Liver (tissue), 10 donors: ENCODE measurements at places on chromosomes 11 and 22. TPM values are rescaled to one million over a fixed set of nuclear protein-coding genes. Genes with fewer than 3 reads are reported as not detected.

DNA sequence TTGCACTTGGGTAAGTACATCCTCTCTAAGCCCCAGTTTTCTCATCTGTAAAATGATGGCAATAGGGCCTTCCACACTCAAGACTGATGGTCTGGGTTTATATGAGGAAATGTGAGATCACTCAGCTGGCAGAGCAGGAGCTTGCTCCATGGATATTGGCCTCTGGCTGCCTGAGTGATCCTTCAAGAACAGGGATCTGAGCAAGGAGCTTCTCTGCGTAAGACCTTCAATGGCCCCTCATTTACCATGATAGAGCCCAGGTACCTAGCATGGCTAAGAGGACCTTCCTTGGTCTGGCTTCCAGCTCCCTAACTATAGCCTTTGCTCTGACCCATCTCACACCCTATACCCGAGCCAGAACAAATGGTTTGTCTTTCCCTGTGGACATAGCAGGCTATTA is 5.5 kb downstream of the ROBO4 start:
- DNase-seq, result no peak

DNA sequence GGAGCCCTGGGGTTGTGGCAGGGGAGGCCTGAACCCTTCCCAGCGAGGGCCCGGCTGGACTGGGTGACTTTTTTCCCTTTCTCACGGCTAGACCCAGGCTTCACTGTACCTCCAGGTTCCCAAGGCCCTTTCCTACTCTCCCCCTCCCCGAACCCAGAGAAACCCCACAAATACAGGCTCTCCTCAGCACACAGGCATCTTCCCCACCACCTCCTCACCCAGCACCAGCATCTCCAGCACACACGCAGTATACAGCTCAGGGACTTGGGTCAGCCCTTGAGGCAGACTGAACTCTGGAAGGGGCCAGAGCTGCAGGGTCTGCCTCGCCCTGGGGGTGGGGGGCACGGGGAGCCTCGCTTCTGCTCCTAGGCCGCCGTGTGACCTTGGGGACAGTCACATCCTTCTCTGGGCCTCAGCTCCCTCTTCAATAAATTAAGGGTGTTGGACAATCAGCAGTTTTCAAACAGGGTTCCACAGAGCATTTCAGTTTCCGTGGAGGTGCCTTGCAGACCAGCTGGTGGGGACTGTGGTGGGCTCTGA is 4.5 kb downstream of the TMPRSS13 start:
- DNase-seq, result no peak

GRCh38 chr11:32658639-32659406 is 75.2 kb downstream of the EIF3M start:
- DNase-seq, result no peak

DNA sequence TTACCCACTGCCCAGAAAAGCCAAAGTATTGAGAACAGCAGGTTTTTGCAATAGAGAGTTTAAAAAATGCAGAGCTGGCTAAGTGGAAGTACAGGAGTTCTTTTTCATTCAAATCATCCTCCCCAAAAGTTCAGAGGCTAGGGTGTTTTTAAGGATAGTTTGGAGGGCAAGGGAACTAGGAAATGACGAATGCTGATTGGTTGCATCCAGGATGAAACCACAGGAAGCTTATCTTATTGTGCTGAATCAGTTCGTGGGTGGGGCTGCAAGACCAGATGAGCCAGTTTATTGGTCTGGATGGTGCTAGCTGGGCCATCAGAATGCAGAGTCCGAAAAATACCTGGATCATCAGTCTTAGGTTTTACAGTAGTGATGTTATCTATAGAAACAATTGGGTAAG is 1427.1 kb downstream of the LRRC4C start:
- no peak for DNase-seq

The PAMR1 gene
- 5.0 TPM for total RNA-seq

The PRR5 gene
- 20.5 TPM for total RNA-seq

The CASP5 gene
- 0.50 TPM for total RNA-seq

The SYT12 gene
- total RNA-seq, result 1.8 TPM

The C11orf91 gene
- not detected for total RNA-seq
